ENCODE measurements at places on chromosomes 12 and 14.

- no peak for DNase-seq
Observed at GRCh38 chr14:93304771-93305170, 28.1 kb downstream of the BTBD7 start.

DNA sequence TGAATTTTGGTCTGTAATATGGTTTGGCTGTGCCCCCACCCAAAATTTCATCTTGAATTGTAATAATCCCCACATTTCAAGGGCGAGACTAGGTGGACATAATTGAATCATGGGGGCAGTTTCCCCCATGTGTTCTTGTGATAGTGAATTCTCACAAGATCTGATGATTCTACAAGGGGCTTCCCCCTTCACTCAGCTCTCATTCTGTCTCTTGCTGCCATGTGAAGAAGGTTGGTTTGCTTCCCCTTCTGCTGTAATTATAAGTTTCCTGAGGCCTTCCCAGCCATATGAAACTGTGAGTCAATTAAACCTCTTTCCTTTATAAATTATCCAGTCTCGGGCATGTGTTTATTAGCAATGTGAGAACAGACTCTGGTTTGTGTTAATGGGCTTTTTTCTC lies 5.9 kb downstream of the LRRC9 start:
- no peak for DNase-seq

DNA sequence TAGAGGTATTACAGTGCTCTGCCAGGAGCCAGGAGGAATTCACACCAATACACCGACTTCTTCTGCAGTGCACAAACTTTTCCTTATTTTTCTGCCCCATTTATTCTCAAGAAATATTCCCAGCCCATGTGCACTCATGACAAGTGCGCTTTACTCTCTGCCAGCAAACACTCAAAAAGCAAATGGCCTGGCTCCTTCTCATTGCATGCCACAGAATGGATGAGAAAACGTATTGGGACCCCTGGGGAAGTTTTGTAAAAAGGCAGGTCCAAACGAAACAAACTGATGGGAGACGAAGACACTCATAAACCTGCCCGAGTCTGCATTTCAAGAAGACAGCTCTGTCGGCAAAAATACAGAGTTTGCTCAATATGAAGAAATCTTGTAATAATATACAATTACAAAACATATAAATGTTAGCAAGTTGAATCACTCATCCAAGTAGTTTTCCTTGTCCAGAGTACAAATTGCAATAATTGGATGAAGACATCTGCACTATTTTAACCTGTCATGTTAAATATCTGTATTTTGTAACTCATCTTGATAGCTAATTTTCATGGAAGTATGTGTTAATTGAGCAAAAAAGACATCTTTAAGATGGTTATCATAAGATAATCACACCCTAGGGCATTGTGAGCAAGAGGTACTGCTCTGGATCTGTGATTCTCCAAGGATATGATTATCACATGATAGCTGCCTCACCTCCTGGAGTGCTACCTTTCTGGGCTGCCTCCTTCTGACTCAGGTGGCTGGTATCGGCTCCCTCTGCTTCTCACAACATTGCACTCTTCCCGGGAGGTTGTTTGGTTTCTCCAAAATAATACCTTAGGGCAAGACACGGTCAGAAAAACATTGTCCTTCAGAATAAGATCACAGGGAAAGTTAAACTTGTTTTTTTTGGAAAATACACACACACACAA lies 260.8 kb upstream of the G2E3 start:
- no peak for DNase-seq

GRCh38 chr14:26872515-26873361 lies 274.9 kb upstream of the NOVA1 start:
- DNase-seq, result peak; percentile 39

- no peak for DNase-seq
Observed at GRCh38 chr14:34733245-34733644, 18.9 kb upstream of the CFL2 start.

DNA sequence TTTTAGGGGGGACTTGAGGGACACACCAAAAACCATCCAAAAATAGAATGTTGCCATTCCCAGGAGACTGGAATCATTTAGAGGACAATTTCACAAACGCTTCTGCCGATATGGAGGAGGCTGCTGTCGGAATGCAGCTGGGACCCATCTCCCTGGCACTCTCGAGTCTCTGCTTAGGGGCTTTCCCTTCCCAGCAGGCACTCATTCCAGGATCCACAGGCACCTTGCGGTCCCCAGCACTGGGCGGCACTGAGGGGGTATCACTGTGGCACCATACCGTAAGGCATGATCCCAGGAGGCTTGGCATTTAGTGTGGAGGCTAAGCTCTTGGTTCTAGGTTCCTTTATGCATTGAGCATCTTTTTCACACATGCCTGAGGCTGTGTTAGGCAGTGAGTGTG lies 36.6 kb upstream of the LTBP2 start:
- no peak for DNase-seq

- no peak for DNase-seq
Observed at GRCh38 chr12:130973109-130973508, 19.4 kb downstream of the ADGRD1 start.

- DNase-seq, result no peak
Observed at GRCh38 chr14:74620497-74620921, 8.5 kb upstream of the LTBP2 start.

Measured in D341Med (cell line).